ENCODE measurements at places on chromosomes 7 and 10.

DNA sequence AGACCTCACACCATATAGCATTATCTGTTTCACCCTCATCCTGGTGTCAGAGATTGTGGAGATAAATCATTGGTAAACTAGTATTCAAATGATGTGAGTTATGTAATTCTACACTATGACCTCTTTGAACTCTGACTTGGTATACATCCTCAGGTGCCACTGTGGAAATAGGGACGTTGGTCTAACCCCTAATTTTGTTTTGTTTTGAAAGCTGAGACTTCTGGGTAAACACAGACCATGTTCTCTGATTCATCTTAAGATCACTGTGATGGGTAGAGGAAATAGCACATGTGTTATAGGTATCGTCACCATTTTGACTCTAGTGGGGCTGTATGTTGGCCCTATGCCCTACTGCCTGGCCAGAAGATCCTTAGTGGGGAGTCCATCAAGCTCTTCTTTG, 241.6 kb downstream of the CCDC7 start:
- DNase-seq: no peak

GRCh38 chr10:29243750-29244149, 45.1 kb upstream of the LYZL1 start:
- DNase-seq: no peak

- no peak for DNase-seq
Measured at GRCh38 chr7:82384779-82385178, 58.8 kb downstream of the CACNA2D1 start.

- DNase-seq: no peak
Measured at GRCh38 chr7:94190599-94191061, 186.5 kb upstream of the BET1 start.

DNA sequence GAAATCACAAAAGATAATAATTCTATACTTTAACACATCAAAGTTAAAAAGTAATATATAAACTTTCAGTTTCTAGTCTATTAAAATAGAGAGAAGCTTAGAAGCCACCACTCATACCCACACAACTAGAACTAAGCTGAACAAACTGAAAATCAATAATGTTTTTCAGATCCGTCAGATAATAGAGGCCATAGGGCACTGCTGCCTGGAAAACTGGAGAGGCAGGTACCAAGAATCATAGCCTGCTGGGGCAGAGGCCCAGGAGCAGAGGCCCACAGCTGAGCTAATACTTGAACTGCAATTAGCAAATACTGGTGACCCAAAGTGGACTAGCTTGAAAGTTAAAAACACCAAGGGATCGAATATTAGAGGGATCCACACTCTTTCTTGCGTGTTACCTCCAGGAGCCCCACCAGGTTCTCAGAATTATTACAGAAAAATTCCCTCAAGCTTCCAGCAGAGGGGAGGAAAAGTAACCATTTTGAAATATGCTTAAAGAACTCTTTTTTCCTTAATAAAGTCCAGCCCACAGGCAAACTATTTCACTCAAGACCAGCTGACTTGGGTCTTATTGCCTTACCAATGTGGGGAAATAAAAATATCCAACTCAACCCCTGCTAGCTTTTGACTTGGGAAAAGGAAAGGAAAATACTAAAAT, 774.1 kb upstream of the IGFBP3 start:
- DNase-seq: no peak

- peak; percentile 77 for DNase-seq
Measured at GRCh38 chr7:155644178-155644970, at the start of gene RBM33. Gene RBM33, plus strand, starts transcription at chr7:155644661. Its CDS starts 216 bp downstream, at chr7:155644877.
